Metanephros (tissue), 2 donors: ENCODE measurements at places on chromosomes 2 and 18. TPM values are rescaled to one million over a fixed set of nuclear protein-coding genes. Genes with fewer than 3 reads are reported as not detected.

The SESTD1 gene
- 48.3 TPM for total RNA-seq

The TGIF1 gene
- total RNA-seq: 89.7 TPM

The CREG2 gene
- total RNA-seq: 1.6 TPM

The ABHD3 gene
- 19.7 TPM for total RNA-seq

The MOGAT1 gene
- total RNA-seq: not detected

The PASK gene
- total RNA-seq: 12.3 TPM

The KCNG2 gene
- 1.4 TPM for total RNA-seq

The GRB14 gene
- 19.0 TPM for total RNA-seq

The REG1B gene
- total RNA-seq: not detected

The PROM2 gene
- total RNA-seq: 34.7 TPM
